NCI-H345 (cell line): ENCODE measurements at places on chromosomes 6 and 20.
A peak's percentile ranks its signal among the peaks of the same experiment; 100 is the strongest.

DNA sequence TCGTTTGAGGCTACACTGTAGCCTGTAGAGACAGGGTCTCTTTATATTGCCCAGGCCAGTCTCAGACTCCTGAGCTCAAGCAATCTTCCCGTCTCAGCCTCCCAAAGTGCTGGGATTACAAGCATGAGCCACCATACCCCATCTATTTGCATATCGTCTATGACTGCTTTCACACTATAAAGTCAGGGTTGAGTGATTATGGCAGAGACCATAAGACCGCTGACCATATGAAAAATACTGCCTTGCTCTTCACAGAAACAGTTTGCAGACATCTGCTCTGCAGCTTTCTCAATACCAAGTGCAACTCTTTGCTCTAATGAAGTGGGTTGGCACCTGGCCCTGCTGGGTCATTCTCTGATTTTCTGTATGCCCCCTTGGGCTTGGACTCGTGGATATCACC is 79.5 kb upstream of the PAK5 start:
- no peak for DNase-seq

DNA sequence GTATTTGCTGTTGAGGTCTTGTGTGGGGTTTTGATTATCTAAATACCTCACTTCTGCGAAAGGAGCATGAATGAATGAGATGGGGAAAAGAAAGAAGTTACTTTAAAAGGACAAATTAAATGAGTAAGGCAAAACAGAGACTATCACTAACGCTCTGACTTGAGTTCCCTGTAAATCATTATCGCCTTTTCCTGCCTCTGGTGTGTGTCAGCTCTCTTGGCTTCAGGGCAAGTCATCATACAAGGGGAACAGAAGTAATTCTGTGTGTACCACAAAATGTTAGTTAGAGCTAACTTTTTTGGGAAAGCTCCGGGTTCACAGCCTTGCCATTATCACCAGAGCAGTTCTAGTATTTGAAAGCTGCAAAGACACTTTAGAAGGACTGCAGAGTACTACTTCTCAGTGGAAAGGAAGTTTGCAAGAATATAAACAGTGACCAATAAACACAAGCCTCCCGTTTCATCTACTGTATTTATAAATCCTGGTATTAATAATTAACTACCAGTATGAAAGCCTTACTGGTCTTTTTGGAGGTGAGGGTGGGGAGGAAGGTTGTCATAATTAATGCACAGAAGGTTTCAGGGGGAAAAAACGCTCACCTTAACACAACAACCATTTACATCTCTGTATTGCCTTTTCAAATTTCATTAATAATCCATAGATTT is 1.2 kb downstream of the DZANK1 start:
- no peak for DNase-seq

DNA sequence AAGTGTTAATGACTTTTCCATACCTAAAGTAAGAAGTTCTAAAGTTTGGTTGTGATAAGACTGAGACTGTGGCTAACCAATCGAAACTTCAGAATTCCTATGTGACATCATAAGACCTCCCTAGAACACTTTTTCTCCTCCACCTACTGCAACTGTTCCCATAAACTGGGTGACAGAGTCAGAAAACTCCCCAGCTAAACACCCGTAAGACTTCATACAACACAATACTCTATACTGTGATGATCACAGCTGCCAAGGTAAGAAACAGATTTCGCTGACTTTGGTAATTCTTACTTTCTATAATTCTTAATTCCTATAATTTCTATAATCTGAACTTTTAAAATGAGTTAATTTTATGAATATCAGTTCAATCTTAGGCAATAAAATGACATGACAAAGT is at the start of gene PLN:
TSS of gene PLN (plus strand) at position 161 of the 400 bp plus-strand sequence. CDS start 10,626 bp downstream, outside the sequence.
- DNase-seq = no peak

DNA sequence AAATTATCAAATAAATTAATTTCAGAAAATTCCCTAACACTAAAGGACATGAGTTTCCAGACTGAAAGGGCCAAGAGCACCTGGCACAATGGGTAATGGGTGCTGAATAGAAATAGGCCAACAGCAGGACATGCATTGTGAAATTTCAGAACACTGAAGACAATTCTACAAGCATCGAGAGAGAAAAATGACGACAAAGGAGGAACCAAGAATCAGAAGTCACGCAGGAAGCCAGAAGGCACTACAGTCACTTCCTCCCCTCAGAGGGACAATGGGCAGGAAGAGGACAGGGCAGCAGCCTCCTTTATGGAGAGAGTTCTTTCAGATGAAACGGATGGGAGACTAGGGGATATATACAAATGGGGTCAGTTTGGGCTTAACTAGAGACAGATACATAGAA is 29.6 kb downstream of the PCNA start:
- no peak for DNase-seq

- DNase-seq = no peak
Observed at GRCh38 chr20:9867196-9867980, 28.5 kb upstream of the PAK5 start.

DNA sequence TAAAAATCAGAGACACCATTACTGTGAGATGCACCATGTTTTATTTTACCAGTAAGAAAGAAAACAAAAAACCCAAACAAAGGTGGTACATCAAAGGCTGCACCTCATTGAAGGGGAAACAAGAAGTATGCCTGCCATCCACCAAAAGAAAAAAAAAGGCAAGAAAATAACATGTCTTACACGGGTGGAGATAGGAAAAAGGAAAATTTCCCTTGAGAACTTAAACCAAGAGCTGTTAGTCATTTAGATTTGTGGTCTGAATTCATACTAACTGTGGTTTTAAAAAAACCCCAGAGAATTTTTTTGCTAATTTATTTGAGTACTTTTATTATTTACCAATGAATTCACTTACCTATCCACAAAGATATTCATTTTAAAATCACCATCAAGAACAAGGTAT is 144.0 kb downstream of the LRRC1 start:
- no peak for DNase-seq

DNA sequence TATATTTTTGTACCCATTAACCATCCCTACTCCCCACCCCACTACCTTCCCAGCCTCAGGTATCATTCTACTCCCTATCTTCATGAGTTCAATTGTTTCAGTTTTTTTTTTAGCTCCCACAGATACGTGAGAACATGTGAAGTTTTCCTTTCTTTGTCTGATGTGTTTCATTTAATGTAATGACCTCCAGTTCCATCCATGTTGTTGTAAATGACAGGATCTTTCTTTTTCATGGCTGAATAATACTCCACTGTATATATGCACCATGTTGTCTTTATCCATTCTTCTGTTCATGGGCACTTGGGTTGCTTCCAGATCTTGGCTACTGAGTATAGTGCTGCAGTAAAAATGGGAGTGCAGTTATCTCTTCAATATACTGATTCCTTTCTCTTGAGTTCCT is 63.5 kb downstream of the MYO6 start:
- no peak for DNase-seq

DNA sequence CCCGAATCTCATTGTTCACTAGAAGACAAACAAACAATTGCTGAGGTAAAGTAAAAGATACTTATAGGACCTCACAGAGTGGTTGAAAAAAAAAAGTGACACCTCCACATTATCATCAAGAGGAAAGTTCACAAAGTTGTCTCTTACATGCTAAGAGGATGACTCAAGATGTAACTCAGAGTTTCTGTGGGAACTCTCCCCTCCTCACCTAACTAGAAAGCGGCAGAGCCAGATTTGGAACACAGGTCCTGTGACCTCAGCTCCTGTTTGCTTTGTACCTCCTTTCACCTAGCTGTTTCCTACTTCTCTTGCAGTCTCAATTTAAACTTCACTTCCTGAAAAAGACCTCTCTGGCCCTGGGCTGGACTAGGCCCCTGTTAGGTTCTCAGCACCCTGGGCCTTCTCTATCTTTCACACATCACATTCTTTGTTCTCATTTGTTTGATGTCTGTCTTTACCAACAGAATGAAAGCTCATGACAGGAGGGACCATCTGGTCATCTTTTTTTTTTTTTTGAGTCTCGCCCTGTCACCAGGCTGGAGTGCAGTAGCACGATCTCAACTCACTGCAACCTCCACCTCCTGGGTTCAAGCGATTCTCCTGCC is 60.8 kb downstream of the CD24 start:
- DNase-seq = no peak

- no peak for DNase-seq
Observed at GRCh38 chr6:111941686-111942330, 68.6 kb upstream of the FYN start.

GRCh38 chr6:112224088-112224487 is 30.3 kb downstream of the LAMA4 start:
- DNase-seq = no peak

- no peak for DNase-seq
Observed at GRCh38 chr20:33159713-33160112, 8.2 kb upstream of the BPIFA2 start.

GRCh38 chr6:46876126-46876525 is 45.6 kb downstream of the ADGRF5 start:
- DNase-seq = peak; percentile 72

GRCh38 chr6:37019065-37019450 is 13.6 kb downstream of the FGD2 start:
- DNase-seq = peak; percentile 91

GRCh38 chr6:137001299-137001976 is 43.3 kb downstream of the IL20RA start:
- peak; percentile 53 for DNase-seq

- DNase-seq = no peak
Observed at GRCh38 chr6:148578489-148578814, 168.4 kb upstream of the UST start.

DNA sequence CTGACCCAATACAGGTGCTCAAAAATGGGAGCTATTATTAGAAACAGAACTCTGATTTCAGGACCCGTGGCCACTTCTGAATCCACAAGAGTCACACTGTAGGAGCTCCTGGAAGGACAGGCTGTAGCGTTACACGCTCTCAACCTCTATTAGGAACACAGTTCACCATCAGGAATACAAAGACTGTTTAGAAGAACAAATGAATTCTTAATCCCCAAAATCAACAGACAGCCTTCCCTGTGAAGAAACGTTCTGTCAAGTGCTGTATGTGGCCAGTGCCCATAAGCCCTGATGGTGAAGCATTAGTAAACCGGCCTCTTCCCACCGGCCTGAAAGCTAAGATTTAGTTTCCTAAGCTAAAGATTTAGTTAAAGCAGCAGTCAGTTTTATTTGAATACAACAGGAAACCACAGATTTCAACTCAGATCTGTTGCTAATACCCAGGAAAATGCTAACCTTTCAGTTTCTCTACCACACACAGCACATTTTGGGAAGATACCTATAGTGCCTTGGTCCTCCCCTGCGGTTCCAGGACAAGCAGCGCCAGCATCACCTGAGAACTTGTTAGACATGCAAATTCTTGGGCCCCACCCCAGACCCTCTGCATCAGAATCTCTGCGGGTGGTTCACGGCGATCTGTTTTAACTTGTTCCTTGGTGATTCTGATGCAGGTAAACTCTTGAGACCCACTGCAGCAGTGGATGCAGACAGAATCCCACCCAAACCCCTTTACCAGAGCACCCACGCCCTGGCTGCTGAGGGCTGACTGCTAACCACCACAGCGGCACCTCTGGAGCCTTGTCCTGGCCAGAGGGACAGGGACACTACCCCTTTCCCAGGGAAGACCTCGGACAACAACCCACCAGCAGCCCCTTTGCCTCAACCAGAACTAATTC is 33.4 kb downstream of the MTRES1 start:
- DNase-seq = no peak

GRCh38 chr6:141110481-141110880 is 1022.2 kb upstream of the GJE1 start:
- no peak for DNase-seq

GRCh38 chr6:149057464-149057840 is 260.1 kb upstream of the TAB2 start:
- no peak for DNase-seq

DNA sequence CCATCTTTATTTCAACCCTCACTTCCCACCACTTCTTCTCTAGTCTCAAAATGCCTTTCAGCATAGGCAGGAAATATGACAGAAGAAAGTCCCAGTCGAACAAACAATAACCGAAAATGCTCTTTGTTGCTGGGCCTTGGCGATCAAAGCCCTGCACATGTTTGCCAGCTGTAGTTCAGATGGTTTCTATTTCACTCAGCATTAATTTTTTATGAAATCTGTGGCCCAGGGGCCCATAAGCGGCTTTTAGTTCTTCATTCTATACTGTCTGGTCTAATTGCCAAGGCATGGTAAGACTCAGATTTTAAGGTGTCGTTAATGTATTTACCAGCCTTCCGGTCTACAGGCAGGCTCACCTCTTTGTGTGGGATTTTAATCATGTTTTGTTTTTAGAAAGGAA is 10.9 kb upstream of the F13A1 start:
- DNase-seq = no peak

DNA sequence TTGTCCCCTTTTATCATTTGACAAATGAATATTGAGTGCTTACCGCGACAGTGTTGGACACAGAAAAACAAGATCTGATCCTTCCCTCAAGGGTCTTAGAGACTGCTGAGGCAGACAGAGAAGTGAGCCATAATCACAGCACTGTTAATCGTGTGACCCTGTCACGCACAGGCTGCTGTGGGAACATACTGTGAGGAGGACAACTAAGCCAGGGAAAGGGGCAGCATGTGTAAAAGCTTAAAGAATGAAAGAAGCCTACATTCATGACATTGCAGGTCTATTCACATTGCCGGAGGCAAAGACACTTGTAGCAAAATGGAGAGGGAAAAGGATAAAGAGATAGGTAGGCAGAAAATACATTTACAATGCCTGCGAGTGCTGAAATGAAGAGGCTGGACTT is 32.7 kb downstream of the TRDN start:
- peak; percentile 23 for DNase-seq

- DNase-seq = peak; percentile 67
Observed at GRCh38 chr6:132798869-132799538, 567 bp upstream of the SLC18B1 start.

- no peak for DNase-seq
Observed at GRCh38 chr6:136551103-136551502, 881 bp upstream of the MAP7 start.

DNA sequence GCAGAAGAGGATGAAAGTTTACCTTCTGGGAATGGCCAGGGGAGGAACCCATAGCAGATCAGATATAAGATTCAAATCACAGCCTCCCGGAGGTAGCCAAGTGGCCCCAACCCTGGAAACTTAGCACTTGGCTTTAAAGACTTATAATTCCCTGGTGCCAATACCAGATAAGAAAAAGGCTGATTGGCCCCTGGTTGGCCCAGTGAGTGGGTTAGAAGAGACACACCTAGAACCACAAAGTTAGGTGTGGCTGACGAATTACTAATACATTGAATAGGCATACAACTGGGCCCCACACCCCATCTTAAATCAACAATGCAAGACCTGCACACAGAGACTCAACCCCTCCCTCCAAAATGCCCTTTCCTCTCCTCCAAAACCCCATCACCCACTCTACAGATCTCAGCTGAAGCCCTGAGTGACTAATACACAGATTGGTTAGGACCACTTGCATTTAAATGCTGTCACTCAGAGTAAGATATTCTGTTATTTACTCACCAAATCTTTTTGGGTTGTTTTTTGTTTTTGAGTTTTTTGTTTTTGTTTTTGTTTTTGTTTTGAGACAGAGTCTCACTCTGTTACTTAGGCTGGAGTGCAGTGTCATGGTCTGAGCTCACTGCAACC is 315.4 kb upstream of the JARID2 start:
- DNase-seq = no peak

GRCh38 chr20:43749734-43750294 is 23.0 kb upstream of the GTSF1L start:
- peak; percentile 73 for DNase-seq
